T1000 (cell line): ENCODE measurements at places on chromosomes 3 and 15.
A peak's percentile ranks its signal among the peaks of the same experiment; 100 is the strongest.

GRCh38 chr3:153320585-153321128 lies 158.6 kb downstream of the RAP2B start:
- no peak for DNase-seq

- no peak for DNase-seq
These were observed 8.6 kb upstream of the CYP8B1 start for GRCh38 chr3:42884324-42884723.

- no peak for DNase-seq
These were observed 366.7 kb downstream of the LSAMP start for GRCh38 chr3:116078561-116078960.

GRCh38 chr15:100053474-100054121 lies 288.2 kb downstream of the ADAMTS17 start:
- no peak for DNase-seq

DNA sequence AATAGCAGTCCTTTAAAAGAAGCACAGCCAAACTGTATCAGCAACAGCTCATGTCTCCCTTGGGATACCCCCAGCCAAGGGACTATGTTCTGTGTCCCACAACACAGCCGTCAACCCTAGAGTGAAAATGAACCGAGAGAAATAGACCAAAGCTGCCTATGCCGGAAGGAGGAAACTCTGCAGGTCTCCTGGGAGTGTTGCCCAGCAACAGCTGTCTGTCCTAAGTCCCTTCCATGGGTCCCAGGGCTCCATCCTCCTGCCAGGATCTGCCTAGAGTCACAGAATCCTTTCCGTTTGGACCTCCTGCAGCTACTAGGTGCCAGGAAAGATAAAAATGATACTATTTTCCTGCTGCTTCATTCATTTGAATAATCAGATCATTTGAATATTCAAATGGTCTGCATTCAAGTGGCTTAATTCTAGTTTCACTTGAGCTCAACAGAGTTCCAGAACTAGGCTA lies 53.1 kb downstream of the TRANK1 start:
- DNase-seq, result no peak

- DNase-seq, result no peak
These were observed 49.0 kb upstream of the GOLGA8J start for GRCh38 chr15:30033763-30034162.

DNA sequence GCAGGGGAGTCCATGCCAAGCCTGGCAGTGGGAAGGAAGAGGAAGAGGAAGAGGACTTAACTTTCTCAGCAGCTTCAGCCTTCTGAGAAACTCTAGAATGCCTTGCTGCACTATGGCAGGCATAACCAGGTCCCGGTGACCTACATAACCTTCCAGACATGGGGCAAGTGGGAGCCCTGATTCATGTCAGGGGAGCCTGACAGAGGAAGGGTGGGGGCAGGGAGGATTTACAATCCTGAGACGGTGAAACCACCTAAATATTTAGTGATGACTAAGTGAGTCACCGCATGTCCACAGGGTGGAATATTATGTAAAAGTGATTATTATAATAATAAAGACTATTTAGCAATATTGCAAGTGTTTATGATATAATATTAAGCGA lies 46.7 kb downstream of the AMOTL2 start:
- DNase-seq, result peak; percentile 50

GRCh38 chr15:101185770-101186169 lies 66.1 kb downstream of the CHSY1 start:
- DNase-seq, result no peak

GRCh38 chr3:106299300-106300098 lies 430.7 kb upstream of the CBLB start:
- no peak for DNase-seq

DNA sequence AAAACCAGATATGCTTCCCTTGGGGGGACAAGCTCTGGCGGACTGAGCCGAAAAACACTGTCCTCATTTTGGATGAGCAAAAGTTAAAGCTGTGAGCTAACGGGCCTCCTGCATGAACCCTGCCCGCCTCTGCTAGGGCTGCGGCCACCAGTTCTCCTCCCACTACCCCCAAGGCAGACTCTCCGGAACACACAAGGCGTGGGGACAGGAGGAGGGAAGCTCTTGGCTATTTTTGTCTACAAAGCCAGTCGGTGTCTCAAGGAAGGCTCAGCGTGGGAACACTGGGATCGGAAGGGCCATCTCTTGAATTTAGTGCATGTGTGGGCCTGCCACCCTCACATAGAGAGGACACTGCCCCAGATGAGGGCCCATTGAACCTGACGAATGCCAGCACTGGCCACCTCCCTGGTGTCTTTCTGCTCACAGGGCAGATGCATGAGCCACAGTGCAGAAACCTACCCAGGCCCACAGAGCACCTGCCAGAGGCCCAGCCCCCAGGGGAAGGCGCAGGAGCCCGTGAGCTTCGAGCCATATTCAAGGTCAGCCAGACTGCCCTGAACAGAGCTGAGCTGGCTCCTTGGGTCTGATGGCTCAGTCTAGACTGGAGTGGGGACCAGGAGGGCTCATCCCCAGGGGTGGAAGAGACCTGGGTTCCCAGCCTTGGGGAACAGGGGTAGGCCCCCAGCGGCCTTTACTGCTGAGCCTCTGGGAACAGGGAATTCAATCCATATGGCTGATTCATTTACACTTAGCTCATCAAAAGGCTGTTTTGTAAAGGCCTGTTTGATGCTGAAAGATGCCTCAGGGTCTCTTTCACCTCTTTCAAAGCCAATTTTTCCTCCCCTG lies 38.3 kb downstream of the HCN4 start:
- no peak for DNase-seq

DNA sequence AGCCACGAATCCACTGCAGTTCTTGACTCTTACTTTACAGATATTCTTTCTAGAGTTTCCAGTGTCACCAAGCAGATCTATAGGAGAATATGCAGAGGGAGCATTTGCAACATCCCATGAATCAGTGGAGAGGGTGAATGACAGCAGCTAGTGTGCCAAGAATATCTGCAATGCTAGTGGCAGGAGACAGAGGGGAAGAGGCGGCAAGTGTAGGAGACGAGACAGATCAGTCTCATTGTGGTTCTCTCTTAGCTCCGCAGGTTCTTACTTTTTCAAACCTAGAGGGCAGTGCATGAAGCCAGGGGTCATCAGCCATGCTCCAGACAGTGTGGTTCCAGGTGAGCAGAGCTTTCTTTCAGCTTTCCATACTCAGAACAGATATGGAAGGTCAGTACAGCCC lies 744 bp downstream of the ZNF619 start:
- DNase-seq, result no peak

DNA sequence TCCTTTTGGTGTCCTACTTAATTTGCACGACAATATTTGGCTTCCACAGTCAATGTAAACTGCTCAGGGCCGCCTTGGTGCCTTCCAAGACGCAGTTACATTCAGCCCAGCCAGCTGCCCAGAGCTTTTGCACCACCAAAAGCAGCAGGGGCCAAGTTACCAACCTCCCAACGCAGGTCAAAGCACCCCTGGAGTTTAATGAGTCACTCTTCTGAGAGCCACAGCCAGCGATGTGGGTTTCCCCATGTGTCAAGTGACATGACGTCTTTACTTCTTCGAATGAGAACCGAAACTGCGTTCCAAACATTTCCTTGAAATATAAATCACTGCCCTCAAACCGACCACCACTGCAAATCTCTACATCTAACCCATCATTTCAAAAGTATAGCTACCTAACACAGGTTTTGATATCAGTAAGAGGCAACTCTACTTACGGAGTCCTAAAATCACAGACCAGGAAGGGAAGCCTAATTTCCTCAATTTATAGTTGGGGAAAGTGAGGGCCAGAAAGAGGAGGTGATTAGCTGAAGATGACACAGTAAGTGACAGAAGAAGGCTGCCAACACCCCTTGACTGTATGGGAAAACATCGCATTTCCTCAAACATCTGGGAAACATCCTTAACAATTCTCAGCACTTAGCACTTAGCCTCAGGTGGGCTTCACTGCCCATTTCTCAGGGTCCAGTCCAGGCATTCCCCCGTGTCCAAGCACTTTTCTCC lies 24.5 kb downstream of the MB21D2 start:
- DNase-seq, result peak; percentile 71

DNA sequence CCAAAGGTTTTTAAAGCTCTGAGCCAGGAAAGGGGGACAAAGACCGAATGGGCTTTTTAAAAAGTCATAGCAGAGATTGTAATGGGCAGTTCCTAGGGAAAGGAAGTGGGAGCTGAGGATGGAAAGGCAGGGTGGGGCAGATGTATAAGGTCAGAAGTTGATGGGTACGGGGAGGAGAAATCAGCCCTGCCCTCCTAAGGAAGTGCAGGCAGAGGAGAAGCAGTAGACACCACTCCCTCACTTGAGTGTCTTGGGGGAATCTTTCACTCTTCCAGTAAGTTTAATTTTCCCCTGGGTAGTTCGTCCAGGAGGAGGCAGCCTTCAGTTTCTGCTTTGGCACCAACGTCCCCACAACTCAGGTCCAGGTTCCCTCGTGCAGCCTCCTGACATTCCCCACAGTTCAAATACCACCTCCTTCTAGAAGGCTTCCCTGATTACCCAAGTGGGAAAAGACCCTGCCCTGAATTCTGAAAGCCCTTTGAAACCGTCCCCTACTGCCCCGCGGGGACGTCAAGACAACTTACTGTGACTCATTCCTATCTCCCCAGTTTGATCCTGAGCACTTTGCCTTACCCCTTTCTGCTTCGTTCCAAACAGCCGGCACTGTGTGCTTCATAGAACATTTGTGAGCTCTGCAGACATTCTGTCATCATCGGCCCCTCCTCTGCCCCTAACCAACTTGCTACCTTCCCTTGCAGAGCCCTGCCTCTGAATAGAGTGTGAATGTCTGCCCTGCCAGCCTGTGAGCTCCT lies 14.3 kb upstream of the SRP14 start:
- no peak for DNase-seq

DNA sequence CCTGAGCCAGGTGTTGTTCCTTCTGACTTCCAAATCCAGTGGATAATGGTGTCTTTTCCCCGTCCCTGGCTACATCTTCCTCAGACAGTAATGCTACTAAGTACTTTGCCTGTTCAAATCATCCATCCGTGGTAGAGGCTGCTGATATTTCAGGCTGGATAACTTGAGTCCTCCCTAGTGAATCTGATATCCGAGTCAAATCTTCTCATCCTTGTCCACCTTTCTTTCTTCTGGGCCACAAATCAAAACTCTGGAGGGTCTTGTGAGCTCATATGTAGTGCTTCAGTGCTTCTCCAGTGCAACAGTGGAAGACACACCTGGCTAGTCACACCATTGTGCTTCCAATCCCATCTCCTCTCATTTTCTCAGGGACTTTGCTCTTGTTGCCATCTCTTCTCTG lies 11.2 kb downstream of the SH3GL3 start:
- no peak for DNase-seq

DNA sequence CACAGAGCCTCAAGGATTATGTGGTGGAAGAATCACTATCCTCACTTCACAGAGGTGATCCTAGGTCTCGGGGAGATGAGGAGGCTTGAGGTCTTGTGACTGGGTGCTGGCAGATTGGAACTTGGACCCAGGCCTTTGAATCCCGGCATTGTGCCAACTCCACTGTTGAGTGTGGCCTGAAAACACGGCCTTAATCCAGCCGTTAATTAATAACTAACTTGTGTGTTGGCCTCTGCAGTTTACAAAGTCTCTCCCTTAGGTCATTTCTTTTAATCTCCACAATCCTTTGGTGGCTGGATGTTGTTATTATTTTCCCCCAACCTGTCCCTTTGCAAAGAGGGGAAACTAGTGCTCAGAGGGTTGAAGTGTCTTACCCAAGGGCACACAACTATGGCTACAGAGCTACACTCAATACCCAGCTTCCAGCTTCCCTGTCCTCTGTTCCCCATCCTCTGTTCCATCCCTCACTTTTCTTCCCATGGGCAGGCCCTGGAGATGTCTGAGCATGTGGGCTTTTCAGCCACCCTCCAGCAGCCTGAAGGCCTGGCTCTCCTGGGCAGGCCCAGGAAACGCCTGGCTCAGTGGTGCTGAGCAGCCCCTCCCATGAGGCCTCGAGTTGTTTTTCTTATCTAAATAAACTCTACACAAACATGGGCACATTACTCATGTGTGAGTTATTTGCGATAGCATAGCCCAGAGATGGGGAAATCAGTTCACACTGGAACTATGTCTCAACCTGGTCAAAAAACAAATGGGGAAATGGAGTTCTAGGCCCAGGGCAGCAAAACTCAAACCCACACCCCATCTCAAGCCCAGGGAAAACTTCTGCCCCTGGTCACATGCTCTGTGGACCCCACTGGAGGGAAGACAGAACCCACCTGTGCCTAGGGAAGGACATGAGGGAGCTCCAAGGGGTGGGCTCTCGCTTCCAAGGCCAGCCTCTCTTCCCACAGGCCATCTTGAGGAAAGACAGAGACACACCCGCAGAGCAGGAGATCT lies 16.8 kb upstream of the SMAD3 start:
- peak; percentile 52 for DNase-seq

GRCh38 chr3:133746712-133747066 lies 496 bp downstream of the TF start:
- no peak for DNase-seq

- no peak for DNase-seq
These were observed 213.7 kb downstream of the ALCAM start for GRCh38 chr3:105580296-105580965.

DNA sequence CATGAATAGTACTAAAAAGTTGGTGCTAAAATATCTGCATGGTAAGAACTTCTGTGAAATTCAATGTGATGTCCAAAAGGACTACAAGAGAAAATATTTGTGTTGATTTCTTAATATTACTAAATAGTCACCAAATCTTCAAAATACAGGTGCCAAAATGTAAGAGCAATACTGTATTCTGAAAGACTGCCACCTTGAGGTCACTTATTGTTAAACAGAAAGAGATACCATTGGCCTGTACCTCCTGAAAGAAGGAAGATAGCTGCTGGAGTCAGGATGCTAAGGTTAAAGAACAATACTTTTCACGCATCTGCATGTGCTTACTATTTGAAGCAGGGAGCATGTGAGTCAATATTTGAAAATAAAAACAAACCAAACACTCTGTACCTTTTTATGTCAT lies 72.0 kb upstream of the LSAMP start:
- no peak for DNase-seq

- DNase-seq, result no peak
These were observed 52.1 kb downstream of the STARD9 start for GRCh38 chr15:42627485-42627884.

GRCh38 chr3:126354776-126355175 lies 2.4 kb downstream of the KLF15 start:
- no peak for DNase-seq

GRCh38 chr15:35209838-35210237 lies 124.7 kb upstream of the NANOGP8 start:
- no peak for DNase-seq
